ENCODE measurements at places on chromosomes 4 and X.

GRCh38 chr4:22019676-22020075, 71.1 kb upstream of the KCNIP4 start:
- DNase-seq, result no peak

DNA sequence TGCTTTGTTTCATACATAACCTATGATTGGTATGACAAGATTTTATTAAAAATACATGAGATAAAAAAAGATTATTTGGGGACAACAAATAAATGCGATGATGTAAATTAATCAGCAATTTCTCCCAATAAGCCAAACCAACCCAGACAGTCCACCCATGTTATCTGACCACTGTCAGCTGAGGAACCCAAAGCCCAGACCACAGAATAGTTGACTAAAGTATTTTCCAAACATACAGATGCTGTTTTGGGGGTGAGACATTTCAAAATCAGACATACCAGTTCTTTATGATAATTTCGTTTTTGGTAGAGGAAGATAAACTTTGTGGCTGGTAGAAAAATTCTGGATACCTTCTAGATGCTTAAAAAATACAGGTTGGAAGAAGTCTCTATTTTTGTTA, 650.8 kb upstream of the FAM241A start:
- no peak for DNase-seq

DNA sequence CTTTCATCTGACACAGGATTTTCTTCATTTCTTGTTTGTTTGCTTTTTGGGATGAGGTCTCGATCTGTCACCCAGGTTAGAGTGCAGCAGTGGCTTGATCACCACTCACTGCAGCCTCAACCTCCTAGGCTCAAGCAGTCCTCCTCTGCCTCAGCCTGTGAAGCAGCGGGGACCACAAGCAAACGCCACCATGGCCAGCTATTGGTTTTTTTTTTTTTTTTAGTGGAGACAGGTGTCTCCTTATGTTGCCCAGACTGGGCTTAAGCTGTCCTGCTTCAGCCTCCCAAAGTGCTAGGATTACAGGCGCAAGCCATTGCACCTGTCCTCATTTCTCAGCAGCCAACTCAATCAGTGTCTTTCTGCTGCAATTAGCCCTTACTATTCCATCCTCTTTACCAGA, 10.3 kb downstream of the SPRY1 start:
- DNase-seq, result no peak

- DNase-seq, result no peak
These were observed 90.0 kb upstream of the AFAP1 start for GRCh38 chr4:8029689-8030088.

- DNase-seq, result no peak
These were observed 13.4 kb downstream of the PDE5A start for GRCh38 chr4:119615068-119615719.

GRCh38 chr4:88969746-88970145, 87.2 kb downstream of the FAM13A start:
- no peak for DNase-seq

DNA sequence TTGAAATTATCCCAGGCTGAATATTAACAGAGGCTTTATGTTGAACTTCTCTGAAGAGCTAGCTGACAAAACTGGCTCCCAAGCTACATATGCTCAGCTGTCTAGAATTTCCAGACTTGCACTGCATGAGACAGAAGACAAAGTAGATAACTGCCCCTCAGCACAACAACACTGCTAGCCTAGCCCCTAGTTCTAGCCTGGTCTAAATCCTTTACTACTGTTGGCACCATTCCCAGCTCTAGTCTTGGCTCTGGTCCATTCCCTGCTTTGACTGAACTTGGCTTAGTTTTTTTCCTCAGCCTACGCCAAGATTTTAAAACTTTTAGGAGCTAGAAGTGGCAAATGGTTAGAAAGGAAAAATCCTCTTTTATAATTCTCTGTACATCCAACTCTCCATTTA, 7.6 kb upstream of the OPHN1 start:
- DNase-seq, result no peak

DNA sequence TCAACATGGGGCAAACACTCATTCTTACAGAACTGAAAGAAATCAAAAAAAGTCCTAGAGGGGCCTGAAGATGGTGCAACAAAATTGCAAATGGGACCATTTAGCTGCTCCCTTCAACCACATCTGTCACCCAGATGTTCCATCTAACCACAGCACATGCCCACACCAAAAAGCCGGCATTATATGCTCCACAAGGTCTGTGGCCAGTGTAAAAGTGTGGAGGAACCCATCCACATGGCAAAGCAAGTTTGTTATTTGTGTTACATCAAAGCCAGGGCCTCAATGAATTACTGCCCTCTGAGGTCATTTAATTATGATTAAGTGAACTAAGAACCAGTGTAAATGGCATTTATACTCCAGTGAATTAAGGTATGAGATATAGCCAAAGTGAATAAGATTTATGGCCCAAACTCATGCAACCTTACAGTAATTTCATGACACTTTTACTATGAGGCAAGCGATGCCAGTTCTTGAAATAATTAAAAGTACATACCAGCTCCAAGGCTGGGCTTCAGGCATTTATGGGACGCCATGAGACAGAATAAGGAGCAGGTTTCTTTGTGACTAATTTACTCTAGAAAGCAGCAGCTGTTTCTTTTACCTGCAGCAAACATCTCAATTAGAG, 48.7 kb upstream of the FGF16 start:
- no peak for DNase-seq
